ENCODE measurements at places on chromosomes 2 and 18.

DNA sequence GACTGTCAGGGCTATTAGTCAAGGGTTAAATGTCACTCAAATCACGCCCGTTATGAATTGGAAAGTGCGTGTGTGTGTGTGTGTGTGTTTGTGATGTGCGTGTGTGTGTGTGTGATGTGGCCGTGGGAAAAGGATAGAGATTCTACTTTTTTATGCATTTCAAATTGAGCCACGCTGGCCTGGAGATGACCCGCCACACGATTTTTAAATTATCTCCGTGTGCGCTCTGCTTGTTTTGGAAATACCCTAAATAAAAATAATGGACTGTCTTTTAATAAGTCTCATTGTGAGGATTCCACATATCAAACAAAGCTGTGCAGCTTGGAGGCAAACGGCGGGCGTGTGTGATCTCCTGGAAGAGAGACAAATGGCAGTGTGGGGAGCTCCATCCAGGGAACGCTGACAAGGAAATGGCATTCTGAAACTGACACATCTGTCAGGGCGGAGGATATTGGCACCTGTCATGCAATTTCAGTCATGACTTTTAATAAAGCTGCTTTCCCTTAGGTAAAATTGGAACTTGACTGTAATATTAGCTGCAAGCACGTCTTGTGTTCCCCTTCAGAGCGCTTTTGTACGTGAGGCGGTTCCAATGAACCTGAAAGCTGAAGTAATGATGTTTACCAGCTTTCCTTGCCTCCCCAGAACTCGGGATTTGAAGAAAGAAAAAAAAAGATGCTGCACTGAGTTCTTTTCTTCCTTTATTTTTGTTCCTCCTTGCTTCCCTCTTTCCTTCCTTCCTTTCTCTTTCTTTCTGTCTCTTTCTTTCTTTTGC lies 381.8 kb upstream of the SMIM21 start:
- DNase-seq = no peak

DNA sequence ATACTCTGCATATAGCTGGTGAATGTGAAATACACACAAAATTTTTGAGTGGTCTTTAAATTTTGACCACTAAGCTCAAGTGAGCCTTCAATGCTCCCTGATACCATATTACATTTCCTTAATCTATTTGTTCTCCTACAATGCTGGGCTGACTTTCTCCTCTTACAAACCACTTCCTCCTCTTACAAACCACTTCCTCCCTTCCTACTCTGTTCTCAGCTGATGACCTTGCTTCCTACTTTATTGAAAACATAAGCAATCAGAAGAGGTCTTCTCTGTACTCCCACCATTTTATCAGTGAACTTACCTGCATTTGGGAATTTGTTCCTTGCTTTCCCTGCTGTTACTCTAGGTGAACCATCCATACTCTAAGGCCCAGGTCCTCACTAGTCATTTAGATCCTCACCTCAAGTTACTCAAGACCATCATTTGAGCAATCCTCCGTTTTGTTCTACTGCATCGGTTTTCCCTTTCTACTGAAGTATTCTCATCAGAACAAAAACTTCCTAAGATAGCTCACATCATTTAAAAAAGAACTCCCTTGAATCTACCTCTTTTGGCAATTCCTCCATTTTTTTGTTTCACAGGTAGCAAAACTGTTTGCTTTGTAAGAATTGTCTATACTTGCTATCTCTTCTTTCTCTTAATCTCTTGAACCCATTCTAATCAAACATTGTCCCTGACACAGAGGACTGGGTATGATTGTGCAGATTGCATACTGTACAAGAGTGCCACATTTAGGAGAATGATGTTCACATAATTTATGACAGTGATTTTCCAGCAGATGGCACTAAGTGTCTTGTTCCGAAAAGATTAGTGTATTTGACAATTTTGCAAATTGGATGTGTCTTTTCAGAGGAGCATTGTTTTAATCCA lies 96.5 kb downstream of the EPB41L5 start:
- DNase-seq = no peak

GRCh38 chr2:218017211-218018053 lies 14.6 kb upstream of the TNS1 start:
- no peak for DNase-seq

GRCh38 chr2:190838492-190838910 lies 42.1 kb upstream of the GLS start:
- no peak for DNase-seq

DNA sequence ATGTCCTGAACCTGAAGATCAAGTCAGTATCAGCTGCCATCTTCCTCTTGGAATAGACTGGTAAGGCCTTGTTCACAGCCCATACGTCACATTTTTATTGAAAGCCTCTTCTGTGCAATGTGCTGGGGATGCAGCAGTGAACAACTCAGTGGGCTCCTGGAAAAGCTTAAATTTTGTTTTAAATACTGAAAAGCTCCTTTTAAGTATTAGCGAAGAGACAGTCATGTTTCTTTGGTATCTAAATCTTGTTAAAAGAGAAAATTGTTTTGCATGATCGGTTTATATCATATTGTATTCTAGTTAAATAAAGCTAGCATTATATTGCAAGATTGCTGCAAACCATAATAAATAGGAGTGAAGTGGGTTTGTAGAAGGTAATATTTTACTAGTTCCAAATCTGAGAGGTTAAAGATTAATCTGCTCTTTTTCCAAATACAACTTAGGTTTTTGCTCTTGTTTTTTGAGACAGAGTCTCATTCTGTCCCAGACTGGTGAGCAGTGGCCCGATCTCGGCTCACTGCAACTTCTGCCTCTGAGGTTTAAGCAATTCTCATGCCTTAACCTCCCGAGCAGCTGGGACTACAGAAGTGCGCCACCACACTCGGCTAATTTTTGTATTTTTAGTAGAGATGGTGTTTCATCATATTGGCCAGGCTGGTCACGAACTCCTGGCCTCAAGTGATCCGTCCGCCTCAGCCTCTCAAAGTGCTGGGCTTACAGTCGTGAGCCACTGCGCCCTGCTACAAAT lies 1.6 kb upstream of the RMDN2 start:
- DNase-seq = no peak

DNA sequence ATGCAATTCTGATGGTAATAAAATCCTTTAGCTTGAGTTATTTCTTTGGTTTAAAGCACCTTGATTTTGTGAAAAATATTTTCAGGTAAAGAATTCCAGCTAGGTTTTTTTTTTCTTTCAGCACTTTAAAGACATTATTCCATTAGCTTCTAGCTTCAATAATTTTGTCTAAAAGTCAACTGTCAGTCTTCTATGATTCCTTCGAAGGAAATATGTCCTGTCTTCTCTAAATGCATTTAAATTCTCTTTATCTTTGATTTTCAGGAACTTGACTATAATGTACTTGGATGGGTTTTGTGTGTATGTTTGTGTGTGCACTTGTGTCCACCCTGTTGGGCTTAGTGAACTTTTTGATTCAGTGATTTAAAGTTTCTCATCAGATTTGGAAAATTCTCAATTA lies 4.7 kb downstream of the LONRF2 start:
- no peak for DNase-seq

DNA sequence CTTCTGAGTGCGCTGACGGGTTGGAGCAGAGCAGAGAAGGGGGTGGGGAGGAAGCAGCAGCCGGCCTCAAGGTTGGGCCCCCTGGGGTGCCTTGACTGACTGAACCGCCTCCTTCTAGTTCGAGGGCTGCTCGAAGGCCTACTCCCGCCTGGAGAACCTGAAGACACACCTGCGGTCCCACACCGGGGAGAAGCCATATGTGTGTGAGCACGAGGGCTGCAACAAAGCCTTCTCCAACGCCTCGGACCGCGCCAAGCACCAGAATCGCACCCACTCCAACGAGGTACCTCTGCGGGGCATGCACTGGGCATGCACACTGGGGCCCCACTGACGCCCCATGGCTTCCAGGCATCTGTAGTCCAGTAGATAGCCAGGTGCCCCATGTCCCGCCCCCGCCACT lies 246.9 kb downstream of the GLI2 start:
- no peak for DNase-seq

DNA sequence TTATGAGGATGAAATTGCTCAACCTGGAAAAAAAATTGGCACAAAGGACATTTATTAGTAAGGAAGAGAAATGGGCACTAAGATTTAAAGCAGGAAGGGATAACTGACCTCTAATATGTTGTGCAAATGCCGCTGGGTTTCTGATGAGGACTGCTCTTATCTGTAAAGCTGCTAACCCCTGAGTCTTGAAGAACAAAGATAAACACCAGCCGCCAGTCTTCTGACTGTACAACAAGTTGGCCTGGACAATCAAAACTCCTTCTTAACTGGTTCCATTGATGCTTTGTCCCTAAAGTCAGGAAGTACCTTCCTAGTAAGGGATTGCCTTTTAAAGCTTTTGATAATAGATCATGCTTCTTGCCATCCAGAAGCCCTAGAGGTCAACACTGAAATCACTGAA lies 301.8 kb downstream of the TRIB2 start:
- no peak for DNase-seq

- DNase-seq = no peak
Observed at GRCh38 chr2:36356298-36356989, 866 bp downstream of the CRIM1 start.

Measured in stimulated activated CD8-positive, alpha-beta memory T cell treated with anti-CD3 and anti-CD28 coated beads, Interleukin-2, amount 100 ng/mL, for 1 hour (primary cell).